ENCODE measurements at places on chromosomes 5 and 9.

DNA sequence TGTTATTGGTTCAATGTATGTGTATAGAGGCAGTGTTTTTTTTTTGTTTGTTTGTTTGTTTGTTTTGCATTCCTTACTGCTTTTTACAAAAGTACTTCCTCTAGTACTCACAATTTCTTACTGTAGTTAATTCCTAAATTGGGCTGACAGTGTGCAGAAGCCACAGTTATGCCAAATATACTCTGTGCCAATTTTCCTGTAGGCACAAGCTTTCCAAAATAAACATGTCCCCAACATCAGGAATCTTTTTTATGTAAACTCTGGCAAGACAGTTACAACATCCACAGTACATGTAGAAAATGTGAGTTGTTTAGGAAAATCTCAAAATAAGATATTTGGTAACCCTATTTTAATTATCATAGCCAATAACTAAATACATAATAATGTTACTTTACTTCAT, 161.6 kb upstream of the TSLP start:
- no peak for DNase-seq

DNA sequence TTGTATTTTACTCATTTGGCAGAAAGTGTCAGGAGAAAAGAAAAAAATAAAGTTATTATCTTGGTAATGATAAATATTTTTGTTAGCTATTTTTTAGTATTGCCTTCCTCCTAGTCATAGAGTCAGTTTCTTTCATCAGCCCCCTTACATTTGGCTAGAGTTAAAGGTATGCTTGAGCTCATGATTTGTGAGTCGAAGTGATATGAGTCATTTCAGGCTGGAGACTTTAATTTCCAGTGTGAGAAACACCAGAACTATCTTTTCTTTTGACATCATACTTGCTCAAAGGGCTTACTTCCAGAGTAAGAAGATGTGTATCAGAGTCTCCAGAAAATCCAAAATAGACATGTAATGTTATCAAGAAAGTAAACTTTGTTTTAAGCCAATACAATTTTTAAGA, 746.7 kb upstream of the TYRP1 start:
- no peak for DNase-seq

DNA sequence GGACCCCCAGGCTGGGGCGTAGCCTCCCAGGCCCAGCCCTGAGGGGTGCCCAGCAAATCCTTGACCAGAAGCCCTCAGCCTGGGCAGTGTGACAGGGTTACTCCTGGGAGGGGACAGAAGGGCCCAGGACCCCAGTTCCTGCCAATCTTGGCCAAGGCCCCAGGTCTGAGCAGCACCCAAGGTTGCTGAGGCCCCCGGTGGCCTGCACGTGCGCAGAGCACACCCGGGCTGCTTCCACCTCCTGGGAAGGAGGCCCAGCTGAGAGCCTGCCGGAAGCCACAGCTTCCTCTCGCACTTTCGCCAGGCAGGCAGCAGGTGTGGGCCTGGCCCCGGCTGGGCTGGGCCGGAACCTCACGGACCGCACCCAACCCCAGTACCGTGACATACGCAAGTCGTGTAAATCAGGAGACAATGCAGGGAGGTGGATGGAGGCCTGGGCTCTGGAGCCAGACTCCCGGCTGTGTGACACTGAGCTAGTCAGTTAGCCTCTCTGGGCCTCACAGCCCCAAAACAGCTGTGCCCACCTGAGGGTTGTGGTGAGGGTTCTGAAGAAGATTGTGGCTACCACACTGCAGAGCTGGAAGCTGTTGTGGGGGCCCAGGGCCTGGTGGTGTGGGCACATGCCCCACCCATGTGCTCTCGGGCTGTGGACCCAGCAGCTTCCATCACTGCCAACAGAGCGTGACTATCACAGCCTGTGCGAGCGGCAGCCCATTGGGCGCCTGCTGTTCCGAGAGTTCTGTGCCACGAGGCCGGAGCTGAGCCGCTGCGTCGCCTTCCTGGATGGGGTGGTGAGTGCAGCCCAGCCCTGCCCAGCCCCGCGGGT, 5.1 kb downstream of the GRK6 start:
- DNase-seq = no peak

GRCh38 chr5:98651715-98652114, 121.7 kb upstream of the RGMB start:
- no peak for DNase-seq

DNA sequence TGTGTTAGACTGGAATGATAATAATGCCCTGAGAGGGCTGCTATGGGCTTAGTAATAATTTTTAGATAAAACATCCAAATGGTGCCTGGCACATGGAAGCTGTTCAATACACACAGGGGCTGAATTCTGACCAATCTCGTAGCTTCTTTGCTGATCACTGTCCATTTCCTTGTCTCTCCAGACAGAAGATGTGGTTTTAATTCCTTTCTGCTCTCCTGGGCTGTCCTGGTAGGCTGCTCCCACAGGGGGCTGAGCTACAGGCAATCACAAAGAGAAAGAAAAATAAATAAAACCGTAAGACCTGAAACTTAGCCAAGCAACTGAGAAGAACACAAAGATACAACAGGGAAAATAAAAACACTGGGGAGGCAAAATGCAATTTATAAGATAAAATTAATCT, 136.5 kb downstream of the CDK5RAP2 start:
- no peak for DNase-seq

DNA sequence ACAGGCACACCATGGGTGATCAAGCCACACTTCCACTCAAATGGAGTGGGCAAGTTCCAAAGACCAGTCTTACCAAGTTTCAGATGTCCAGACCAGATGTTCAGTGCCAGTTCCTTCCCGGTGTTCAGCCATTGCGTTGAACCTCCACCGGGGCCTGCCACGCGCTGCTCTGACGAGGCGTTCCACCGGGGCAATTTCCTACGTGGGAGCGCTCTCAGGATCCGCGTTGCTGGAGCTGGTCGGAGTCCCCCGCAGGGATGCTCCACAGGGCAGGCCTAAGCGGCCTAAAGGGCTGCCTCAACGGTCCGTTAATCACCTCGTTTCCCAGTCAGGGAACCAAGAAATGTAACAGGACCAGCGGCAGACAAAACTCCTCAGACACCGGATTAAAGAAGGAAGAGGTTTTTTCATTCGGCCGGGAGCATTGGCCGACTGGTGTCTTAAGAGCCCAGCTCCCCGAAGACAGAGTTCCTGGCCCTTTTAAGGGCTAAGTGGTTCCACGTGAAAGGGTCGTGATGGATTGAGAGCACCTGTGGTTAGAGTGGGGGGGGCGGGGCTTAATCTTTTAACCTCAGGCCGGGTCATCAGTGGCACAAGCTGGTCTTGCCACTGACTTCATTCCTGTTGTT, 35.7 kb upstream of the PPP1R26 start:
- no peak for DNase-seq

DNA sequence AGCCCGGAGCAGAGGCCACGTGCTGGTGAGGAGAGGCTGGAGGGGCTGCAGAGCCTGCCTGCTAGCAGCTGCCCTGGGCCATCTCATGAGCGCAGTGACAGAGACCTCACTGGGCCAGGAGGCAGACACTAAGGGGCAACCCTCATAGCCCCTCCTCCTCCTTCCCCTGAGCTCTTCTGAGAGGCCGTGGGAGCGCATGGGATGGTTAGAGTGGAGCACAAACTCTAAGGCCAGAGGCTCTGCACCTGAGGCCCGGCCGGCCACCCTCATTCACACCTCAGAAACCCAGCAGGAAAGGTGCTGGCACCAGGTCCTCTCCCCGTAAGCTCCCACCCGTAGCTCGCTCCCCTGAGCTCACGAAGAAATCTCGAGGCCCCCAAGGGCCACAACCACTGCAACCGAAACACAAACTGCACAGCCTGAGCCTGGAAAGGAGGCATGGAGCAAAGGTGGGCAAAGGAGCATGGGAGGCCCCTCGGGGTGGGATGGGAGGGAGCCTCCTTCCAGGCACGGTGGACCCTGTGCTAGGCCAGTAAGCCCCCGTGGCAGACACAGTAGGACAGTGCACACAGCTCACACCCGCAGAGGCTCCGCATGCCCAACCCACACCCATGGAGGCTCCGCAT, 17.7 kb downstream of the CAMSAP1 start:
- no peak for DNase-seq

- DNase-seq = no peak
Measured at GRCh38 chr5:171120986-171121622, 187.9 kb upstream of the TLX3 start.

DNA sequence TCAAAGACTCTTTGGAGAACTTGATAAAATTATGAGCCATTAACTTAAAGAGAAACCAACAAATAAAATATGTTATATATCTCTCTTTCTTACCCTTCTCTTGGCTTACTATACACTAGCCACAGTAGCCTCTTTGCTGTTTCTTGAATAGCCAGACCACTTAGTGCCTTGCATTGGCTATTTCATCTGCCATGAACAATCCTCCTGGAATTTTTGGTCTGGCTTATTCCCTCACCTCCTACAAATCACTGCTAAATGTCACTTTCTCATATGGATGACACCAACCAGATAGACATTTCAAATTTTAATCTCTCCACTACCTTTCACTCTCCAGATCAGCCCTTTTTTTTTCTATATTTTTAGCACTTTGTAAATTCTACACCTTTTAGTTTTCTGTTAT, 1581.7 kb downstream of the EFNA5 start:
- DNase-seq = no peak

DNA sequence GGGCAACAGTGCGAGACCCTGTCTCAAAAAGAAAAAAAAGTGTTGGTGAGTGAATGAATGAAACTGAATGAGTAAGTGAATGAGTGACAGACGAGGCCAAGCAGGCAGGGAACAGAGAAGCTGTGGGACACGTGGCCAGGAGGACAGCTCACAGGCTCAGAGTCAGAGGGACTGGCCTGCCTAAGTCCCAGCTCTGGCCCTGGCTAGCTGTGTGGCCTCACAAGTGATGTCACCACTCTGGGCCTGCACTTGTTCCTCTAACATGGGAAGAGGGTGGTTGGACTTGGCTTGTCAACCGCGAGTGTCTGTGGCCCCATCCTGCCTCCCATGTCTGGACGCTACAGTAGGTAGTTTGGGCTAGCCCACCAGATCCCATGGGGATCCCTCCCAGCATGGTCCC, 4.7 kb upstream of the PLPP7 start:
- no peak for DNase-seq

- no peak for DNase-seq
Measured at GRCh38 chr9:122218071-122218934, 10.5 kb downstream of the LHX6 start.

DNA sequence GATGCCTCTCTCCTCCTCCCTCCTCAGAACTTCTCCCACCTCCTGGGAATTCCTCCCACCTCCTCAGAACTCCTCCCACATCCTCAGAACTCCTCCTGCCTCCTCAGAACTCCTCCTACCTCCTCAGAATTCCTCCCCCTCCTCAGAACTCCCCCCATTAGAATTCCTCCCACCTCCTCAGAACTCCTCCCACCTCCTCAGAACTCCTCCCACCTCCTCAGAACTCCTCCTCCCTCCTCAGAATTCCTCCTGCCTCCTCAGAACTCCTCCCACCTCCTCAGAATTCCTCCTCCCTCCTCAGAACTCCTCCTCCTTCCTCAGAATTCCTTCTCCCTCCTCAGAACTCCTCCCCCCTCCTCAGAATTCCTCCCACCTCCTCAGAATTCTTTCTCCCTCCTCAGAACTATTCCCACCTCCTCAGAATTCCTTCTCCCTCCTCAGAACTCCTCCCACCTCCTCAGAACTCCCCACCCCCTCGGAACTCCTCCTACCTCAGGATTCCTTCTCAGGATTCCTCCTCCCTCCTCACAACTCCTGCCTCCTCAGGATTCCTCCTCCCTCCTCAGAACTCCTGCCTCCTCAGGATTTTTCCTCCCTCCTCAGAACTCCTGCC, 23.9 kb downstream of the SLC46A2 start:
- DNase-seq = no peak

DNA sequence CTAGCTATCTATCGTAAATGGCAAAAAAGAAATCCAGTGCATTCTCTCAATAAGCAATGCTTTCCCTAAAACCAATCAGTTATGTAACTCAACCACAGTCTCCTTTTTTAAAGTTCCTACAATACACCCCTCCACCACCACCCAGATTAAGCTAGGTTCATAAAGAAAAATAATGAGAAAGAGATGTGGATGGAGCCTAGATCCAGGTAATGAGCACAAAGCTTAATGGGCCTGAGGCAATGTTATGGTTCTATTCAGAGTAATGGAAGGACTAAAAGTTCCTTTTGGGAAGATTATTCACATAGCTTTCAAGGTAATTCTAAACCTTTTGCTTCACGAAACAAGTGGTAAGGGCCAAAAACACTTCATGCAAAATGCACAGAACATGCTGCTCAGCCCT, 113.5 kb downstream of the MPDZ start:
- no peak for DNase-seq

- DNase-seq = no peak
Measured at GRCh38 chr5:5695266-5695665, 272.8 kb downstream of the ICE1 start.

GRCh38 chr9:17744786-17745185, 165.9 kb downstream of the SH3GL2 start:
- DNase-seq = no peak

- DNase-seq = no peak
Measured at GRCh38 chr5:110371725-110372041, 354.8 kb downstream of the TMEM232 start.

DNA sequence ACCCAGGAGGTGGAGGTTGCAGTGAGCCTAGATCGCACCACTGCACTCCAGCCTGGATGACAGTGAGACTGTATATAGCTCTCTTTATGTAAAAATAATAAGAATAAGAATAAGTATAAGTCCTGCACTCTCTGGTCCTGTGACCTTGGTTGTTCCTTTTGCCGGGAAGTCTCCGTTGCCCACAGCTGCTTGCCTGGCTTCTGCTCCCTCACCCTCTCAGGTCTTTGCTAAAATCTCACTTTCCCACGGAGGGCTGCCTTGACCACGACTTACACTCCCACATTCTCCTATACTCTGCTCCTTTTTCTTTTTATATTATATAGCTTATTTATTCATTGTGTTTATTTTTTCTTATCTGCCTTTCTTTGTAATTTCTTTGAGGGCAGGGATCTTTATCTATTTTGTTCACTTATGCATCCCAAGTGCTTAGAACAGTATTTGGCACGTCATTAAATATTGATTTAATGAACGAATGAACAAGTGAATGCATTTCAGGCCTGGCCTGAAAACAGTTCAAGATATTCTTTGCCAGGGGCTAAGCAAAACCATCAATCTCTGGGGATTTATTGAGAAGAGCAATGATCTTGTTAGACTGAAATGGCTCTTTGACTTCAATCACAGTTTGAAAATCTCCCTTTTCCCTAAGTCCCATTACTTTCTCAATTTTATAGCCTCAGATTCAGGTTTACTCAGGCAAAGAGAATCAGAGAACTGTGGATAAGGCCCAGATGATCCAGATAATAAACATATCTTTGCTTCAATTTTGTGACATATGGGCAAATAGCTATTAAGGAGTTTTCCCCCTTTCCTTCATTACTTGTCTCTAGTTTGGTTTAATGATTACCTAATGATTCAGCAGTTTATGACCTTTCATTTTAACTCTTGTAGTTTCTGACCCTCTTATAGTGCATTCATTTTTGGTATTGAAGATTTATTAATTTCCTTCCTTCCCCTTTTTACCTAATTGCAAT, 60.8 kb upstream of the TMC1 start:
- DNase-seq = no peak

GRCh38 chr9:108469654-108470053, 386.1 kb downstream of the ACTL7B start:
- no peak for DNase-seq

All from NCI-H345 (cell line).